Activated naive CD4-positive, alpha-beta T cell treated with anti-CD3 and anti-CD28 coated beads for 36 hours (primary cell): ENCODE measurements at places on chromosomes 6 and 20.

GRCh38 chr6:142276256-142276655 lies 25.6 kb upstream of the ADGRG6 start:
- no peak for DNase-seq

DNA sequence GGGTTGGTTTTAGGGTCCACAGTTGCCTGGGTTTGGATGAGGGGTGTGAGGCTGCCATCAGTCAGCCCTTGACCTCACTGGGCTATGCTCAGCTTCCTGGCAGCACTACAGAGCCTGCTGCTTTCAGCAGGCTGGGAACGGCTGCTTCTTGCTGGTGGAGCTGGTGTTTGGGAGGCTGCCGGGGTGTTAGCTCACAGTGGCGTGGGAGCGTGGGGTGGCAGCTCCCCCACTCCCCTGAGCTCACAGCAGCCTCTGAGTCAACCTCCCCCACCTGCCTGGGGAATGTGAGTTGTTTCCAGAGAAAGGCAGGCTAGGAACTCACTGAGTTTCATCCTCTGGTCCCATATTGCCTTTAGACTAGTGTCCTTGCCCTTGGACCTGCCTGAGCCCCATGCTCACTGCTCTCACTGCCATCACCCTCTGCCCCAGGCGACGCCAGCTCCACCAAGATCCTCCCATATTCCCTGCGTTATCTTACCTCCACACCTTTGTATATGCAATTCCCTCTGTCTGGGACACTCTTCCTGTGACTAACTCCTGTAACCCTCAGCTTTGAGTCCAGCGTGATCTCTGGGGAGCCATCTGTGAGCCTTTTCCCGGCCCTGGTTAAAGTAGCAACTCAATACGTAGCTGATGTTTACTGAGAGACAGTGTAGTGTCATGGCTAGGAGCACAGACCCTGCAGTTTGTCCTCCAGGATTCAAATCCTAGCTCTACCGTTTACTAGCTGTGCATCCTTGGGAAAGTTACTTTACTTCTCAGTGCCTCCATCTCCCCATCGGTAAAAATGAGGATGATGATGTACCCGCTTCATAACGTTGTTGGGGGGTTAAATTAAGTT lies 34.8 kb downstream of the PPP1R16B start:
- no peak for DNase-seq

DNA sequence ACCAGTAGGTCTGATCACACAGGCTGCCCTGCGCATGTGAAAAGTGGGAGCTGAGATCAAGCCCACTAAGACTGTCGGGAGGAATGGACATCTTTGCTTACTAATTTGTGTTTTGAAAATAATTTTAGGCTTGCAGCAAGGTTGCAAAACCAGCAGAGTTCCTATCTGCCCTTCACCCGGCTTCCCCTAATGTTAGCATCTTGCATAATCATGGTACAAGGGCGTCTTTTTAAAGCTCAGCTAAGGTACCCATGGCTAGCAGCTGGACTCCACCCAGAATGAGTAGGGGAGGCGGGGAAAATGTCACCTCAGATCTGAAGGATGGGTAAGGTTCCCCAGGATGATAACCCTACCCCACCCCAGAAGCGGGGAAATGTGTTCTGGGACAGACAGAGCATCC lies 25.3 kb upstream of the BMP7 start:
- DNase-seq: no peak

DNA sequence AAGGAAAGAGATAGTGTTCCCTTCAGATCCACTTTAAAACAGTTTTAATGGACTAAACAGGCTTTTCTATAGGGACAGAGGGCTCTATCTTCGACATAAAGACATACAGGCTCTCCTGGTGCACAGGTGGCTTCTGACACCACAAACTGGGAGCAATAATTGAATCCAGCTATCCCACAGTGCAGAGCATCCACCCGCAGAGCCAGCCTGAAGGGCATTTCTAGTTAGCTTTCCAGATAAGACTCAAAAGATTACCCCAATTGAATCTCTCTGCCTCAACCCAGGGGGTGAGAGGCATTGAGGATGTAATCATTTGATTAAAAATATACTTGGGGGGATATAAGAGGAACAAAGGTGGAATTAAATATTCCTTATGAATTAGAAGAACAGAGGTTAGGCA lies 64.8 kb upstream of the BEND3 start:
- DNase-seq: no peak

GRCh38 chr20:50283922-50284810 lies 93.5 kb downstream of the CEBPB start:
- no peak for DNase-seq

DNA sequence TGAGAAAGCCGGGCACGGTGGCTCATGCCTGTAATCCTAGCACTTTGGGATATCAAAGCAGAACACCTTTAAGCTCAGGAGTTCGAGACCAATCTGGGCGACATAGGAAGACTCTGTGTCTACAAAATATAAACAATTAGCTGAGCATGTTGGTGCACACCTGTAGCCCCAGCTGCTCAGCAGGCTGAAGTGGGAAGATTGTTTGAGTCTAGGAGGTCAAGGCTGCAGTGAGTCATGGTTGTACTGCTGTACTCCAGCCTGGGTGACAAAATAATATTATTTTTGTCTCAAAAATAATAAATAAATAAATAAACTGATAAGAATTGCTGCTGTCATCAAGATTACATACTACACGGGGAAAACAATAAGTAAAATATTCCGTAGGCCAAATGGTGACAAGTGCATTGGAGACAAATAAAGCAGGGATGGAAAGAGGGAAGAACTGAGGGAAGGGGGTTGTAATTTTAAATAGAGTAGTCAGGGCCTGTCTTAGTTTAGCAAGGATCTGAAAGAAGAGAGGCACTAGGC lies 14.0 kb upstream of the TOP1 start:
- no peak for DNase-seq

DNA sequence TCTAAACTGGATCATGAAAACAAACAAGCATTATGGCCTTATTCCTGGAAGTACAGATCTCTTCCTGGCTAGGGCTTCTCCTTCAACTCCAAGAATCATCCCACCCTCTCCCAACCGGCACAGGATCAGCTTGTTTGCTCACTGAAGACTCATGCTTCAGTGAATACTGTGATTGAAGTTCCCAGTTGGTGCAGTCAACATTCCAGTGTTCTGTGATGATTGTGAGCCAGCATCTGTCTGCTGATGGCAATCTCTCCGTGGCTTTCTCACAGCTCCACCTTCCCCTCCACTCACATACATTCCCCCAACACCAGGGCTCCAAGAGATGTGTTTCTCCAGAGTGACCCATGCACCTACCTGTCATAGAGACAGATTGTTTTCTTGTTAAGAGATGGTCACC lies 421.3 kb upstream of the BTBD3 start:
- DNase-seq: no peak

- DNase-seq: no peak
Measured at GRCh38 chr6:142026471-142026870, 106.3 kb upstream of the GJE1 start.

DNA sequence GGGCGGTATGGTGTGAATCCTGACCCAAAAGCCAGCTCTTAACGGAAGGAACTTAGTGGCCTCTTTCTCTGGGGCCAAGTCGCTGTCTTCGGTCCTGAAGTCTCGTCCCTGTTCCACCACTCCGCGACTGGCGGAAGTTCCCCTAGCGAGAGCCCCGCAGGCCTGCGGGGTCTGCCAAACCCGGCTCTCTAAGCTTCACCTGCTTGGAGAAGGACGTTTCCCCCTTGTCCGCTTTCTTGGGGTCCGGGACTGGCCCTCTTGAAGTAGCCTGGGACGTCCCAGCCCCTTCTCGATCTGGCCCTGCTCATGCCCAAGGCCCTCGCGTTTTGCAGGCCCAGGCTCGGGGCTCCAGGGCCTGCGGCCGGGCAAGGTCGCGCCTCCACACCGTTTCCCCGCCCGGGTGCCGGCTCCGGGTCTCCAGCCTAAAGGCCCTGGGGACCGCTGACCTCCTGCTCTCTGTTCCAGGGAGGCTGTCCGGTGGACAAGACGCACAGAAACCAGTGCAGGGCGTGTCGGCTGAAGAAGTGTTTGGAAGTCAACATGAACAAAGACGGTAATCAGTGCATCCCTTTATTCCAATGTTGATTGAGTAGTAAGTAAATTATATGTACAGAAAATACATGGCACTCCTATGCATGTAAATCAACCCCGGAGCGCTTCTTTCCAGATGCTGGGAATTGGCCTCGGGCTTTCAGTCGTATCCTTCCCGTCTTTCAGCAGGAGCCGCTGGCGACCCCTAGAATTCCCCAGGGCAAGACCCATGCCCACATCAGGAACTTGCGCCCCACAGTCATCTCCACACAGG lies 8.8 kb downstream of the NR2E1 start:
- peak; percentile 57 for DNase-seq

DNA sequence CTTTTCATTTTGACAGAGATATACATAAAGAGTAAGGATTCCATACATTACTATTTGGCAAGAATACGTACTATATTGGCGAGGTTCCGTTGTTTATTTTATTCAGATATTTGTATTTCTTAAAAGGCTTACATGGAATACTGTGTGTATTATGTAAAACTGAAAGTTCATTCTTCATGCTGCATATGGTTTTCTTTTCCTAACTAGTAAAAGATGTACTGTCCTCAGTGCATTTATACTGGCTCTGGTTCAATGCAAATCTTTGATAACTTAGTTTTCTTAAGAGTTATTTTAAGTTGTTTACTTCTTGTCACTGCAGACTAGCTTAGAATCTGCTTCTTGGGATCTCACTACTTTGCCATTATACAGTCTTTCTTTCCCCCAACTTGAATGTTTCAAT lies 42.0 kb downstream of the ADGRB3 start:
- no peak for DNase-seq

GRCh38 chr6:290111-290922 lies 2.0 kb upstream of the DUSP22 start:
- DNase-seq: no peak

- DNase-seq: no peak
Measured at GRCh38 chr20:48262466-48262865, 477.2 kb upstream of the SULF2 start.
